ENCODE measurements at places on chromosomes 4 and X. TPM values are rescaled to one million over a fixed set of nuclear protein-coding genes. Genes with fewer than 3 reads are reported as not detected.

- no peak for DNase-seq
These were observed 37.9 kb upstream of the RAP2C start for GRCh38 chrX:132257116-132257515.

MFAP3L gene
- polyA plus RNA-seq, result 20.5 TPM

GRCh38 chr4:84977396-84977795 lies 10.9 kb upstream of the WDFY3 start:
- no peak for DNase-seq

DNA sequence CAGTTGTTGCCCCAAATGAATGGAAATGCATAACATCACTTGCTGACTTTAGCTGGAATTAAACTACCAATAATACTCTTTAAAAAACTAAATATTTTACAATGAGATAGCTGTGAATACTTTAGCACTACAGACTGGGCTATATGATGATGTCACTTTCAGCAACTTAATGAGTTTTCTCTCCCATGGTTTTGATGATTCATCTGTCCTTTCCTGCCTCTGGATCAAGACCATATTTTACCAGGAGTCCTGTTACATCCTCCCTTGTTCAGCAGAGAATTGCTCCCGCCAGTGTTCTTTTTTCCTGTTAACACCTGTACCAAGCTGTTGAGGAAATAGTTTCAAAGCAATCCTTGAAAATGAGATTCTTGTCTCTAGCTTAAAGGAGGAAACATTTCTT lies 543.0 kb downstream of the SPRY1 start:
- no peak for DNase-seq

GRCh38 chrX:72715546-72715945 lies 1.4 kb upstream of the PHKA1 start:
- DNase-seq, result no peak

GRCh38 chr4:4720646-4721045 lies 138.8 kb upstream of the MSX1 start:
- no peak for DNase-seq

GRCh38 chr4:176358083-176358469 lies 38.3 kb downstream of the SPCS3 start:
- no peak for DNase-seq

DEFB131A gene
- not detected for polyA plus RNA-seq

PRR32 gene
- polyA plus RNA-seq, result 0.09 TPM

Data from renal cortex interstitium (tissue), 15 donors.